Stimulated activated CD4-positive, alpha-beta T cell treated with anti-CD3 and anti-CD28 coated beads, Interleukin-15, amount 100 ng/mL, for 48 hours (primary cell): ENCODE measurements at places on chromosomes 3 and 15.

GRCh38 chr15:73558529-73558928, 74.7 kb downstream of the NPTN start:
- no peak for DNase-seq

GRCh38 chr15:36175186-36175740, 404.2 kb upstream of the CDIN1 start:
- no peak for DNase-seq

- DNase-seq: no peak
Measured at GRCh38 chr15:92883163-92883875, 16.8 kb upstream of the CHD2 start.

- no peak for DNase-seq
Measured at GRCh38 chr15:38225381-38225780, 27.3 kb upstream of the SPRED1 start.

- DNase-seq: no peak
Measured at GRCh38 chr3:31170932-31171670, 276.6 kb upstream of the GADL1 start.

DNA sequence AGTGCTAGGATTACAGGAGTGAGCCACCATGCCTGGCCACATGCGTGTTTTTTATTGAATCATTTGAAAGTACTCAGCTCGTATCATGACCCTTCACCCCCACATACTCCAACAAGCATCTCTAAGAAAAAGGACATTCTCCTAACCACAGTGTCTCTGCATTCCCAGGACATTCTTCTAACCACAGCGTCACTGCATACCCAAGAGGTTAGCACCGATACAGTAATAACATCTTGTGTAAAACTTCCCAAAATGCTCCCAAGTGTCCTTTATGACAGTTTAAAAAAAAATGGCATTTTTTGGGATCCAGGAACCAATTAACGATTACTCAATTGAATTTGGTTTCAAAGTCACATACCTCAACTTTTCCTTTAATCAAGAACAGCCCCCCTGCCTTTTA, 39.6 kb downstream of the FLNB start:
- DNase-seq: no peak
